Left renal pelvis (tissue), 4 donors: ENCODE measurements at places on chromosomes 1 and 21. TPM values are rescaled to one million over a fixed set of nuclear protein-coding genes. Genes with fewer than 3 reads are reported as not detected.
A peak's percentile ranks its signal among the peaks of the same experiment; 100 is the strongest.

Gene PEAR1
- polyA plus RNA-seq: 18.1 TPM

- DNase-seq: no peak
Measured at GRCh38 chr21:36534656-36535055, 54.7 kb upstream of the CLDN14 start.

- peak; percentile 77 for DNase-seq
Measured at GRCh38 chr1:36323636-36324352, at the start of gene EVA1B. Gene EVA1B (minus strand): TSS chr1:36323645. CDS start chr1:36323037, 608 bp downstream.

GRCh38 chr21:39084073-39084472 is 99.2 kb downstream of the PSMG1 start:
- DNase-seq: no peak

DNA sequence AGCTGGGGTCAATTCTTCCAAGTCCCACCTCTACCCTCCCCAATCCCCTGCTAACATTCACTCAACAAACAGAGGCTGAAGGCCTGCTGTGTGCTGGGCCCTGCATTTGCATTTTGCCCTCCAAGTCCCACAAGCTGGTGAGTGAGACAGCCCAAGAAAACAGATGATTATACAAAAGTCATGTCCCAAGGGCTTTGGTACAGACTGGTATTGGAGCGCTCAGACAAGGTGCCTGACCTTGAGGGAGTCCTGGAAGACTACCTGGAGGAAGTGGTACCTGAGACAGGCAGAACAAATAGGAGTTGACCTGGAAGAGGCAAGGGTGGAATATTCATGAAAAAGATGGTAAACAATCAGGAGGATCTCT is 4.2 kb downstream of the LMOD1 start:
- DNase-seq: no peak

GRCh38 chr1:8078176-8078671 is 52.1 kb upstream of the ERRFI1 start:
- no peak for DNase-seq

GRCh38 chr1:91807921-91808620 is 77.9 kb downstream of the TGFBR3 start:
- no peak for DNase-seq

DNA sequence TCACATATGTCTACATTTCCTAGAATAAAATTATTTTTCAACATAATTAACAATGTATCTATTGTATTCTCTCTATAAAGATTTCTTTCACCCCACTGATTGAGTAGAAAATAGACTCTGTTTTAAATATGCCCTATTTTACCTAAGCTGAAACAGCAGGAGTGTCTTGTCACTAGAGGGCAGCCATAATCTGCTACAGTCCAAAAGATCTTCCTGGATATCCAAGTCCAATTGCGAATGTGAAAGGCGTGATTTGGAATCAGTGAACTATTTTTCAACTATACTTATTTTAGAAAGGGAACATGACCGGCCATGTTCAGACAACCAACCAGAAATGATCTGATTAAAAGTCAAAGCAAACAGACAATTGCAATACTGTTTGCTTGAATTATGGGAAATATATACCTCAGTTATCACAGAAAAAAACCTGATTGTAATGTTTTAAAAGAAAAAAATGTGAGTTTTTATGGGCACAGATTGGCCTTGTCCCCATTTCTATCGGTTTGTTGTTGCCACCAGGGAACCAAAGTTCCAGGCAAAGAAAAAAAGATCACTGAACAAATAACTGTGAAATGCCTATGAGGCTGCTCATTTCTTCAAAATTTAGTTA is 1211.0 kb upstream of the ADGRL4 start:
- peak; percentile 32 for DNase-seq

DNA sequence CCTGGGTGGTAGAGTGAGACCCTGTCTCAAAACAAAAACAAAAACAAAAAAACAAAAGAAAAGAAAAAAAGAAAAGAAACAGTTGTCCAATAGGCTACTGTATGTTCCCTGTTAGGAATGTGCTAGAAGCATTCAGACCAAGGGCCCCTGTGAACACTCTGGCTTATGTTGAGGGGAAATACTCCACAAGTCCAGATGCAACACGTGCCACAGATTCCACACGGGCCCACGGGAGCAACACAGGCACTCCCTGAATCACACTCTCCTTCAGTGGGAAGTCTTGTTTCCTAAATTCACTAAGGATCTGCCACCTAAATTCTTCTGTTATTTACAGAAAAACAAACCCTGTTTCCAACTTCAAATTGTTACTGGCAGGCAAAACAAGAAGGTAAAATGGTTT is 291.1 kb downstream of the PCP4 start:
- no peak for DNase-seq

DNA sequence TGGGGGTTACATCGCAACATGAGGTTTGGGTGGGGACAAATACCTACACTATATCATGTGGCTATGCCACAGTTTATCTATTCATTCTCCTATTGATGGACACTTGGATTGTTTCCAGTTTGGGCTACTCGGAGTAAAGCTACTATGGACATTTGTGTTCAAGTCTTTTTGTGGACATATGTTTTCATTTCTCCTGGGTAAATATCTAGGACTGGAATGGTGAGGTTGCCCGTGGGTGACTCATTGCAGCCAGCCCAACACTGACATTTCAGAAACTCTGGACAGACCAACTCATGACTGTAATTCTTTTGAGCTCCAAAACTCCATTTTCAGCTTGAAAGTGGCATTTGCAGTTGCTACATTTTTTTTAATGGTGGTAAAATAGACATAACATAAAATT is 82.7 kb downstream of the KAZN start:
- no peak for DNase-seq

GRCh38 chr1:19445417-19446342 is 39.7 kb downstream of the CAPZB start:
- no peak for DNase-seq

Gene BRDT
- polyA plus RNA-seq: 0.23 TPM

Gene LEPR
- 24.4 TPM for polyA plus RNA-seq

GRCh38 chr1:47468709-47469389 is 31.0 kb downstream of the FOXD2 start:
- DNase-seq: no peak

Gene RGS8
- 0.07 TPM for polyA plus RNA-seq

Gene FALEC
- polyA plus RNA-seq: 0.48 TPM

GRCh38 chr1:177872308-177872900 is 97.5 kb downstream of the SEC16B start:
- no peak for DNase-seq

DNA sequence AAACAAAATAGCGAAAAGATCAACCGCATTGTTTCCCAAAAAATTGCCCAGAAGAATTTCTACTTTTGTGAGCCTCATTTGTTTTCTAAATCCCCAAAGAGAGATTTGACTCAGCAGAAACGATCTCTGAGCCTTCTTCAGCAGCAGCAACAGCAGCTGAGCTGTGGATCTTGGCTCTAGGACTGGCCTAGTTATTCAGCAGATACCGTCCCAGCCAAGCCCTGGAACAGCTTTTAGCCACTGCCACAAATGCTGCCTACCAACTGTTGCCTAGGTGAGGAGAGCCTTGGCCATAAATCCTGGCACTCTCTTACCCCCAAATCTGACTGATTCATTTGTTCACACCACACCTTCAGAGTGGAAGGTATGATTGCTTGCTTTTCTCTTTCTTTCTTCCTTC is 320.1 kb downstream of the TGFB2 start:
- DNase-seq: no peak

DNA sequence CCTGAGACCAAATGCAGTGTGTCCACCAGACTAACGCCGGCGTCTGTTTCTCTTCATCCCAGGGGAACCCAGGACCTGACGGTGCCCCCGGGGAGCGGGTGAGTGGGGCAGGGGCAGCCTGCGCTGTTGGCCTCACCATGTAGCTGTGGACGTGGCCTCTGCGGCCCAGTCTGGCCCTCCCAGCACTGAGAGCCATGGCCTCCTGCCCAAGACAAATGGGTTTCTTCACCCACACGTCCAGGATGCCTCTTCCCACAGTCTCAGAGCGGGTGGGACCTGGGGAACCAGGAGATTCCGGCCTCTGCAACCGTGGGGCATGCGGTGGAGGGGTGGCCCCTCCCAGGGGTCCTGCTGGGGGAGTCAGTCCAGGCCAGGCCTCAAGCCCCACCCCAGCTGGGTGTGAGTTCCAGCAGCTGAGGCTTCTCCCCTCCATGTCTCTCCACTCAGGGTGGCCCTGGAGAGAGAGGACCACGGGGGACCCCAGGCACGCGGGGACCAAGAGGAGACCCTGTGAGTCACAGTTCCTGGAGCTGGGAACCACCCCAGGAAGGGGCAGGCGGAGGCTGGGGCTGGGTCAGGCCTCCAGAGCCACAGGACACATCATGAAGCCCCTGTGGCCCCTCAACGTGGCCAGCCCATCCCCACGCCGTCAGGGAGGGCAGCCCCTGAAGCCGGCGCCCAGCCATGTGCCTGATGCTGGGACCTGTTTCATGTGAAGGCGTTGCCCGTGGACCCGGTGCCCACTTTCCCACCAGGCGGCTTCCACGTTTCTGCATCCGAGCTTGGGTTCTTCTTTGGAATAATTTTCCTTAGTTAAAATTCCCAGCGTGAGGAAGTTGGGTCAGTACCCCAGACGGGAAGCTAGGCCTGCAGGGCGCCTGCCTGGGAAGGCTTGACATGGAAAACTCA is 11.0 kb downstream of the COL6A1 start:
- no peak for DNase-seq

Gene IGSF9
- 25.4 TPM for polyA plus RNA-seq

- DNase-seq: no peak
Measured at GRCh38 chr1:214494706-214495105, 56.7 kb downstream of the PTPN14 start.

DNA sequence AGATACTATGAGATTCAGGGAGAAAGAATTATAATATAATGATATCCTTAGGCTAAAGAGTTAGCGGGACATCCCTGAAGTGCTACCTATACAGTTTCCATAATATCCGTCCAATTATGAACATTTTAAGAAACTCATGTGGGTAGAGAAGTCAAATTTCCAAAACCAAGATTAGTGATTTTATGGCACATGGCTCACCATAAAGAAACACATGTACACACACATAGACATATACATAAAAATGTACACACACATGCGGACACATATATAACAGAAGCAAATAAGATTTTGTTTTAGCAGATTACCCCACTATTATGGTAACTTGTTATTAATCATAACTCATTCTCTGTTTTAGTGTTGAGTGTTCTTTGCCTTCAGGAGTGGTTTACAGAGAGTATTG is 566.7 kb upstream of the NEGR1 start:
- DNase-seq: no peak

Gene OR2T12
- 0.05 TPM for polyA plus RNA-seq

DNA sequence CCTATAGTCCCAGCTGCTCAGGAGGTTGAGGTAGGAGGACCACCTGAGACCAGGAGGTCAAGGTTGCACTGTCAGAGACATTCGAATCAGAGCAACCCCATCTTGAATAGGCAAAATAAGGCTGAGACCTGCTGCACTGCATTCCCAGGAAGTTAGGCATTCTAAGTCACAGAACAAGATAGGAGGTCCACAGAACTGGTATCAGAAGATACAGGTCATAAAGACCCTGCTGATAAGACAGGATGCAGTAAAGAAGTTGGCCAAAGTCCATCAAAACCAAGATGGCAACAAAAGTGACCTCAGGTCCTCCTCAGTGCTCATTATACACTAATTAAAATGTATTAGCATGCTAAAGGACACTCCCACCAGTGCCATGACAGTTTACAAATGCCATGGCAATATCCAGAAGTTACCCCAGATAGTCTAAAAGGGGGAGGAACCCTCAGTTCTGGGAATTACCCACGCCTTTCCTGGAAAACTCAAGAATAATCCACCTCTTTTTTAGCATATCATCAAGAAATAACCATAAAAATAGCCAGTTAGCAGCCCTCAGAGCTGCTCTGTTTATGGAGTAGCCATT is 65.2 kb upstream of the KLHDC7A start:
- no peak for DNase-seq

DNA sequence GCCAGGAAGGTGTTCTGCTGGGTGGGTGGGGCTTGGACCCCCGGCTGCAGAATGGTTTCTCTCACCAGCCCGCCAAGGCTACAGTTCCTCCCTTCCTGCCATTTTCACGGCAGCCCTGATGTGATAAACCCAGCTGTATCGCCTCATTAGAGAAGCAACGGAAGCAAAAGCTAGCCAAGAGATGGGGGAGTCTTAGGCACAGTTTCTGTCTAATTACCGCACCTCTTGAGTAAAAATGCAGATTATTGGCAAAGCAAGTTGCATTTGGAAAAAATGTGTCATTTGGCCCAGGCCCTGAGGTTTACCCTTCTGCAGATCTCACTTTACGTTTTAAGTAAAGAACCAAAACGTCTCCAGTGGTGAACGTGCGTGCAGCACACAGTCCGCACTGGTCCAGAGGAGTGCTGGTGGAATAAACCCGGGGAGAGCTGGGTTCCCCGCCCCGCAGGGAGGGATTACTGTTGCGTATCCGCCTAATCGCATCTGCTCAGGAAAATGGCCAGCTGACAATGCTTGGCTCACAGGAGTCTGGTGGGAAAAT is 109.9 kb downstream of the GALNT2 start:
- DNase-seq: peak; percentile 44
